ENCODE measurements at places on chromosomes 1 and 21.

- no peak for DNase-seq
Observed at GRCh38 chr21:35232545-35233176, 183.6 kb upstream of the RUNX1 start.

GRCh38 chr1:75426688-75427087 is 184.2 kb downstream of the SLC44A5 start:
- no peak for DNase-seq

DNA sequence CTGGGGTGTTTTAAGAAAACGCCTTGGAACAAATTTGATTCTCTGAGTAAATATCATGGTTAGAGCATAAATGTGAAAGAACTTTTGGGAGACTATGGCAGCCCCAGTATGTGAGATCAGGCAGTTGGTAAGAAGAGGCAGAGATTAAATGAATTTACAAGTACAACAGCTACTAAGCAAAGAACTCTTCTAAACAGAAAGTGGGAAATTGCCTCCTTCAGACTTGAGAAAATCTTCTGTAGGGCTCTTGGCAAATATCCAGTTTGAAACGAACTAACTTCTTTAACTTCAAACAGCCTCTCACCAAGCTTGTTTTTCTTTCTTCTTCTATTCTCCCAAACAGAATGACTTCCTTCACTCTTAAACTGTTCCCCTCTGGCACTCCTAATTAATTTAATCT is 337.7 kb downstream of the SIPA1L2 start:
- DNase-seq: no peak

GRCh38 chr1:25917996-25918395 is 11.8 kb upstream of the STMN1 start:
- DNase-seq: no peak

DNA sequence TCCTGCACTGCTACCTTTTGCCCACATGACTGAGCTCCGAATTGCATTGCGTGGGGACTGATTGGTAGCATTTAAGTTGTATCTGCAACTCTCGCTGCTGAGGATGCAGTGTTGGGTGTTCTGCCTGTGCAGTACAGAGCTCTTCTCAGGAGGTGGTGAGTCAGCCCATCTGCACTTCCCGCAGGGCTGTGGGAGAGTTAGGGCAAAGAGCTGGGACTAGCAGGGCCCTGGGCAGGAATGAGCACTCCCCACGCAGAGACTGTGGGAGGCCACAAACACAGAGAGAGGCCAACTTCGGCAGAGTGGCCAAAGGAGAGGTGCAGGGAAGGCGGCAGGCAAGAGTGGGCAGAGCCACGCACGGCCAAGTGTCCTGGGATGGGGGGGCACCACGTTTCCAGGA is 244.7 kb downstream of the SIPA1L2 start:
- DNase-seq: no peak
